ENCODE measurements at places on chromosomes 1 and 21.
A peak's percentile ranks its signal among the peaks of the same experiment; 100 is the strongest.

GRCh38 chr1:156667610-156667967 is 9.6 kb downstream of the NES start:
- DNase-seq = no peak

DNA sequence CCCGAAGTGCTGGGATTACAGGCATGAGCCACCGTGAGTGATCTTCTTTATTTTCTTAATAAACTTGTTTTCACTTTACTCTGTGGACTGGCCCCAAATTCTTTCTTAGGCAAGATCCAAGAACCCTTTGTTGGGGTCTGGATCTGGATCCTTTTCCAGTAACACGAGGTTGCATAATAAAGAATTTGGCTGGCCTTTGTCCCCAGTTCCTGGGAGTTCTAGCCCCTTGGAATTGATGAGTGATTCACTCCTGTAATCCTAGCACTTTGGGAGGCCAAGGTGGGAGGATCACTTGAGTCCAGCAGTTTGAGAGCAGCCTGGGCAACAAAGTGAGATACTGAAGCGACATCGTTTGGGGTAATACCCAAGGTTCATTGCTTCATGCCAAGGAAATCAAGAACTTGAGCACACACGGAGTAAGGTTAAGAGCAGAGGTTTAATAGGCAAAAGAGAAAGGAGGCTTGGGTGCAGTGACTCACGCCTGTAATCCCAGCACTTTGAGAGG is 2.2 kb upstream of the TOMM20 start:
- DNase-seq = no peak

GRCh38 chr1:43849670-43850069 is 83.9 kb upstream of the ARTN start:
- no peak for DNase-seq

DNA sequence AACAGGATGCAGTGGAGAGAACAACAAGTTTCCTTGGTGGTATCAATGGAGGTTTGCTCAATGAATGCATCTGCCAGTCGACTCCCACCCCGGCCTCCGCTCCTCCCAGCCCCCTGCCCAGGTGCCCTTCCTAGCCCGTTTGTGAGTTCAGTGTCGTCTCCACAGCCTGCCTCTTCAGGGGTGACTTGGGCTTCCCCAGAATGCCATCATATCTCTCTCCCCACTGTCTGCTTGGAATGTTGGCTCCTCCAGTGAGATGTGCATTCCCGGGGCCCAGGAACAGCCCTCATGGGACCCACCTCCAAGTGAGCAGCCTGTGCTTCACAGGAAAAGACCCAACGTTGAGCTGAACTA is 30.5 kb downstream of the MATN1 start:
- DNase-seq = no peak

DNA sequence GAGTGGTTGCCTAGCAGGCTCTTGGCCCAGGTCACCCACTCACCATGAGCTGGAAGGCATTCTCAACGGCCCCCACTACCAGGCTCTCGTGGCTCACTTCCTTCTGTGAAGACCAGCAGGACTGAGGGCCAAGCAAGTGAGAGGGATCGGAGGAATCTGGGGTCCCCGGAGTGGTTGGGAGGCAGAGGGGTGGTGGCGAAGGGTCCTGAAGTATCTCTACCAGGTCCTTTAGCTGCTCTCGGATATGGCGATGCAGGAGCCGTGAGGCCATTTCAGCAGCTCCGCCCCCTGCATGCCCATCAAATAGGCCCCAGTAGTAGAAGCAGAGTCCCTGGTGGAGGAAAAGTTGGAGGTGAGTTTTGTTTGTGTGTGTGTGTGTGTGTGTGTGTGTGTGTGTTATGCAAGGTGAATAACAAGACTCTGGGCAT is 2.4 kb downstream of the PPM1J start:
- no peak for DNase-seq

DNA sequence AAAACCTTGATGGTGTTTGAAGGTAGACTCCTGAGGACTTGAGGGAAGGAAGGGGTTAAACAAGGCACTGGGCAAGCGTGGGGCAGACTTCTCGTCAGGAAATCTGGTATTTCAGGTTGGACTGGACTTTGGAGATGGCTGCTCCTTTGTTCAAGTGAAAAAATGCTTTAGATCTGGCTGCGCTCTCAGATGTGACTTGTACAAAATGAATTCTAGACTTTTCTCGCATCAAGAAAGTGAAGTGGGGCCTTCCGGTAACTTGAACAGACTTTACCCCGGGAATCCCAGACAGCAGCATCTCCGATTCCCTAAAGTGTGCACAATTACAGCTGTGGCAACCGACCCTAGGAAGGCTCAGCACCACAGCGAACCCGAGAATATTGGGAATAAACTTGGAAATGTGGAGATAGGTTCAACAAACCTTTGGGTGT is 44.3 kb upstream of the ERRFI1 start:
- DNase-seq = no peak

GRCh38 chr1:46194641-46195193 is 3.5 kb downstream of the POMGNT1 start:
- DNase-seq = no peak

GRCh38 chr1:192809307-192810252 is 741 bp downstream of the RGS2 start:
- DNase-seq = peak; percentile 7

DNA sequence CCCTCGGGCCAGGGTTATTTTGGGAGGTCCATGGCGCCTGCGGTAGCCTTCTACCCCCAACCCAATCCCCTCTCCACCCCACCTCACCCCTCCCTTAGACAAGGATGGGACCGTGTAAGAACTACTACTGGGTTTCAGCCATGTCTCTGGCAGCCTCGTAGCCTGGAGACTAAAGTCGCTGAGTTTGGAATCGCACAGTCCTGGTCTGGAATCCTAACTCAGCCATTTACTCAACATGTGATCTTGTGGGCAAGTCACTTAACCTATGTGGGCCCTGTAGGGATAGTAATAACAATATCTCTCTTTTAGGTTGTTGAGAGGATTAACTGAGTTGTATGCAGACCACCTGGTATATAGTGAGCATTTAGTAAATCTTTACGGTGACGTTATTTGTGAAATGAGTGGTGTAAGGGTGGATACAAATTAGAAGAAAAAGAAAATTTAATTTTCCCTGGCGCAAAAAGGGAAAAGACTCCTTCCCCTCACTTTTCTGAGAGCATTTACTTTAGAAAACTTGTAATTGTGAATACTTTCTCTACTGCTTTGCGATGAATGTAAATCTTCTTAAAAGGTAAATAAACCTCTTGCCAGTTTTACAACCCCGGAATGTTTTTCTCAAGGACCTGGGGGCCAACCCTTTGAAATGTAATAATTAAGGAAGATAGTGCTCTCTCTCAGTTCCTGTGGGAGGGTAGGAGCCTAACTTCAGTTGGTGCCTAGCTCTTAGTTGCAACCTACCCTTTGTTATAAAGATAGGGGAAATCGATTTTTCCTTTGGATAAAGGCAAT is 615 bp upstream of the MRPS15 start:
- DNase-seq = no peak

- no peak for DNase-seq
These were observed 21.2 kb upstream of the ZP4 start for GRCh38 chr1:237911911-237912310.
